ENCODE measurements at places on chromosomes 11 and 22. TPM values are rescaled to one million over a fixed set of nuclear protein-coding genes. Genes with fewer than 3 reads are reported as not detected.

APLNR gene
- total RNA-seq = 13.6 TPM

NLRP6 gene
- 0.20 TPM for total RNA-seq

TMEM191C gene
- total RNA-seq = 1.3 TPM

DDX25 gene
- not detected for total RNA-seq

ALX4 gene
- 0.07 TPM for total RNA-seq

HMOX1 gene
- total RNA-seq = 1.9 TPM

GLYAT gene
- not detected for total RNA-seq

- H3K4me1 ChIP-seq = no peaks in the 10 kb centered on the region
- DNase-seq = no peak
- H3K4me3 ChIP-seq = no peak overlapping the region
- no peaks in the 10 kb centered on the region for H3K36me3 ChIP-seq
- H3K27me3 ChIP-seq = no peaks in the 10 kb centered on the region
These were observed 56.8 kb downstream of the SLC5A12 start for GRCh38 chr11:26665036-26665435.

GRCh38 chr22:46734830-46735453 is 3.1 kb downstream of the CERK start:
- DNase-seq = no peak
- H3K27me3 ChIP-seq = no peaks in the 10 kb centered on the region
- H3K4me3 ChIP-seq = no peak overlapping the region
- H3K36me3 ChIP-seq = no peaks in the 10 kb centered on the region
- peak overlapping the region; percentile 97 for H3K27ac ChIP-seq

DNA sequence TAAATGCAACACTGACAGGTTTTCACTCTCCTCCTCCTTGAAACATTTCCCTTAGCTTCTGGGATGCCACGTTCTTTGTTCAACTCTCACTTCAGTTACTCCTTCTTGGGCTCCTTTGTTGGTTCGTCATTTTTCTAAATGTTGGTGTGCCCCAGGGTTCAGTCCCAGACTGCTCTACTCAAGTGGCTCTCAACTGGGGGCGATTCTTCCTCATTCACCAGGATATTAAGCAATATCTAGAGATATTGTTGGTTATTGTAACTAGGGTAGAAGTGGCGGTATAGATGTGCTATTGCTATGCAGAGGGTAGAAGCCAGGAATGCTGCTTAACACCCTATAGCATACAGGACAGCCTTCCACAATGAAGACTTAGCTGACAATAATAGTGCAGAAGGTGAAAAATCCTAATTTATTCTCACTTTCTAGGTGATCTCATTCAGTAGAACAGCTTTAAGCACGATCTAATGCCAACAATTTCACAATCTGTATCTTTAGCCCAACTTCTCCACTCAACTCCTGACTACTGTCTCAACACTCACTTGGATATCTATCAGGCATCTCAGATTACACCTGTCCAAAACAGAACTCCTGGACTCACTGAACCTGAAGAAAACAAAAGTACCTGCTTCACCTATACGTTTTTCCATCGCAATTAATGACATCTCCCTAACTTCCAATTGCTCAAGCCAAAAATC is 4.6 kb downstream of the NUP160 start:
- H3K4me3 ChIP-seq = no peak overlapping the region
- H3K4me1 ChIP-seq = no peaks in the 10 kb centered on the region
- no peak overlapping the region for H3K27ac ChIP-seq
- DNase-seq = no peak
- peaks cover 38% of the 10 kb centered on the region for H3K36me3 ChIP-seq

- peaks cover 45% of the 10 kb centered on the region for H3K36me3 ChIP-seq
- H3K27ac ChIP-seq = no peak overlapping the region
- no peaks in the 10 kb centered on the region for H3K4me1 ChIP-seq
- H3K4me3 ChIP-seq = no peak overlapping the region
- H3K27me3 ChIP-seq = no peaks in the 10 kb centered on the region
These were observed 72.6 kb downstream of the NCAPD3 start for GRCh38 chr11:134151083-134151747.

- no peaks in the 10 kb centered on the region for H3K27me3 ChIP-seq
- H3K4me3 ChIP-seq = no peak overlapping the region
- H3K36me3 ChIP-seq = no peaks in the 10 kb centered on the region
- H3K4me1 ChIP-seq = no peaks in the 10 kb centered on the region
- DNase-seq = no peak
These were observed 183.6 kb downstream of the IGLL1 start for GRCh38 chr22:23396362-23397007.

DNA sequence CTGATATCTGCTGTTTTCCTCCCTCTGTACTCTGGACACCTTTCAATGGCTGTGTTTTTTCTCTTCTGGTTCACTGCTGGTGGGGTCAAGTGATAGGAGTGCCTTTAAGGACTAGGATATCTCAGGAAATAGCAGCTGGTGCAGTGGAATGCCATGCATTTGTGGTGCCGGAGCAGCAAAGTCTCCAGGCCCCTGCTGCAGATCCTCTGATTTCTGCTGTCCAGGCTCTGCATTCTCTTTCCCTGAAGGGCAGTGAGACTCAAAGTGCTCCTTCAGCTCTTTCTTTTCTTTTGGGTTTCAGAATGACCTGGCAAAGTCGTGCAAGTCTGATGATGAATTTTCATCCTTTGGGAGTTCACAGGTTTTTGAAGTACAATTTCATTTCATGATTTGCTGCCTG is 774.3 kb downstream of the FAM181B start:
- H3K36me3 ChIP-seq = no peaks in the 10 kb centered on the region
- H3K27me3 ChIP-seq = no peaks in the 10 kb centered on the region
- no peaks in the 10 kb centered on the region for H3K4me1 ChIP-seq
- no peak overlapping the region for H3K4me3 ChIP-seq
- H3K27ac ChIP-seq = no peak overlapping the region
- DNase-seq = no peak

GRCh38 chr11:118045191-118045590 is 31.7 kb upstream of the TMPRSS4 start:
- DNase-seq = no peak
- no peak overlapping the region for H3K4me3 ChIP-seq
- H3K36me3 ChIP-seq = no peaks in the 10 kb centered on the region
- H3K4me1 ChIP-seq = no peaks in the 10 kb centered on the region

DNA sequence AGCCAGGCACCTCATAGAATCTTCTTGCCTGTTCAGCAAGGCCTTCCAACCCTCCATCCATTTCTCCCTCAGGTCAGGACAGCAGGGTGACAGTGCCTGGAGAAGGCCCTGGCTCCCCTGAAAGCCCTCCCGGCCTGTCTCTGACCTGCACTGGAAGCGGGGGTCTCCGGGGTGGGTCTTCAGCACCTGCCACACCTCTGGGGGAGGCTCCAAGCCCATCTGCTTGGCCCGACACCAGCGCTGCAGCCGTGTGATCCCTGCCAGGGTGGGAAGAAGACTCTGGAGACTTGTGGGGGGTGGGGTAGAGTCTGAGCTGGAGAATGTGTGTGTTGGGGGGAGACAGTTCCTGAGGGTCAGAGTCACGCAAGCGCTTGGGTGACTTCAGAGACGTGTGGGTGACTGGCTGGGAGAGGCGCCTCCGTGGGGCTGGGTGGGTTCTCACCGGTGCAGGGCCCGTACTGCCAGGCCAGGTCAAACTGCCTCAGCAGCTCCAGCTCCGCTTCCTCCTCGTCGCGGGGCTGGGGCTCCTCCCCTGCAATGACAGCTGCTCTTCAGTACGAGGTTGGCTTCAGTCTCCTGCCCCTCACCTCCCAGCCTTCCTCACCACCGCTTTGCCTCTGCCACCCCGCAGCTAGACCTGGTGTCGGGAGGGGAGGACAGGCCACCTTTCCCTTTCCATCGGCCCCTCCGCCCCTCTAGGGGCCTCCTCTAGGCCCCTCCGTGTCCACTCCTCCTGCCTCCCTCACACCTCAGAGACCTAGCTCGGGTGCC is 615 bp downstream of the POLD4 start:
- no peaks in the 10 kb centered on the region for H3K36me3 ChIP-seq
- no peaks in the 10 kb centered on the region for H3K27me3 ChIP-seq

GRCh38 chr11:125692887-125693286 is 12.2 kb upstream of the ACRV1 start:
- H3K27me3 ChIP-seq = no peaks in the 10 kb centered on the region
- no peak overlapping the region for H3K4me3 ChIP-seq
- DNase-seq = no peak
- no peaks in the 10 kb centered on the region for H3K4me1 ChIP-seq

DNA sequence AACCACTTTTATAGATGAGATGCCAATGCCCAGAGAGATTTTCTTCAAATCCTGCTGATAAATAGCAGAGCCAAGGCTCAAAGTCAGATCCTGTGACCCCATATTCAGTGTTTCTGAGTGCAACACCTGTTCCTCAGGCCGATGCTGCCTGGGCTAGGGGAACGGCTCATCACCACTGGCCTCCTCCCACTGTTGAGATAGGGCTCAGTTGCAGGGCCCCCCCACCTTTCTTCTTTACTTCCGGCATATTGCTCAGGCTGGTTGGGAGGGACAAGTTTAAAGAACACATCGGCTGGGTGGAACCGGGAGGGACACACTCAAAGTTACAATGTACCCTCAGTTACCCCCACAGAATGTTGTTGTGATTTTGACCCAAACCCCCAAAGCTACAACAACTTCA is 88.3 kb upstream of the CRTAM start:
- no peaks in the 10 kb centered on the region for H3K27me3 ChIP-seq
- H3K27ac ChIP-seq = no peak overlapping the region
- no peaks in the 10 kb centered on the region for H3K36me3 ChIP-seq
- no peak overlapping the region for H3K4me3 ChIP-seq
- no peaks in the 10 kb centered on the region for H3K4me1 ChIP-seq

DNA sequence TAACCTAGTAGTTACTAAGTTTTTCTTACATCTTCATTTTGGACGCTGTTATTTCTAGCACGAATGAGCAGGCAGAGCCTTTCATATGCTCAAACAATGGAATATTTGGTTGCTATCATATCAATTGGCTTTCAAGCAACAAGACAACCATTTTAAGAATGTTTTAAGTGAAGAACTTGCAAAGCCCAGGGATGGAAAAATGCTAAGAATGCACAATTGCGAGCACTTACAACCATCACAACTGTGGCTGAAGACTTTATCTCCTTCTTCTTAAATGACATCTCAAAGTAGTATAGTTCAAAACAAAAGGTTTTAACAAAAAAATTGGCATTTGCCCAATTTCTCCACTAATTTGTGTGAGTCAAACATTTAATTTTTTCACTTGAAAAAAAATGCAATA is 8.3 kb upstream of the MMP1 start:
- no peaks in the 10 kb centered on the region for H3K4me1 ChIP-seq
- H3K36me3 ChIP-seq = no peaks in the 10 kb centered on the region
- no peaks in the 10 kb centered on the region for H3K27me3 ChIP-seq
- H3K4me3 ChIP-seq = no peak overlapping the region
- DNase-seq = no peak
- H3K27ac ChIP-seq = no peak overlapping the region

GRCh38 chr11:132993991-132994502 is 538.3 kb downstream of the OPCML start:
- H3K4me1 ChIP-seq = peaks cover 5% of the 10 kb centered on the region
- no peaks in the 10 kb centered on the region for H3K36me3 ChIP-seq
- H3K27me3 ChIP-seq = no peaks in the 10 kb centered on the region
- no peak overlapping the region for H3K27ac ChIP-seq
- DNase-seq = no peak

All from right atrium auricular region (tissue), 2 donors.